Tibial nerve (tissue), 4 donors: ENCODE measurements at places on chromosomes 2 and 18. TPM values are rescaled to one million over a fixed set of nuclear protein-coding genes. Genes with fewer than 3 reads are reported as not detected.

Gene CHAC2
- 1.8 TPM for total RNA-seq

Gene MBD5
- 40.4 TPM for total RNA-seq

Gene ALPI
- total RNA-seq = not detected

Gene TOGARAM2
- 28.4 TPM for total RNA-seq

Gene SLC23A3
- not detected for total RNA-seq

DNA sequence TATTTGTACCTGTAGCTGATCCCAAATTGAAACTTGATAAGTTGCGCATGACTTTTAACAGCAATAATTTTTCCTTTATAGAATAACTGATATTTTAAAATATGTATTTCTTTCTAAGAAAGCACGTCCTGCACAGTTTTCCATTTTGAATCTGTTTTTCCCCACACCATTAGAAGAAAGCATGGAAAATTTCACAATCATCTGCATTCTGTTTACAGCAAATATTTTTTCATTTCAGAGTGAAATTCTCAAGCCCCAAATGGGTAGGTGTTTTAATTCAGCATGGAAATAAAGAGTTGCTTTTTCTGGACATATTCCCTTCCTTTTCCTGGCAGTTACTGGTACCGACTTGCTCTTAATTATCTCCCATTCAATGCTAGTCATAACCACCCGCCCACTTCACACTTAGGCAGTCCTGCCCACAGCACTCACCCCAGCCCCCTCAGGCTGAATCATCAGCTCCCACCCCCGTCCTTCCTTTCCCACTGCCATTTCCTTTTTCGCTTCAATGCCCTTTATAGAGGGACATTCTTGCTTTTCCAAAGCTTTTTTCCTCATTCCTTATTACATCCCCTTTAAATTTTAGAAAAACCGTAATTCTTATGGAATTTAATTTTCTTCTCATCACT, 89.2 kb upstream of the GLS start:
- H3K27me3 ChIP-seq = no peaks in the 10 kb centered on the region
- peak overlapping the region; percentile 67 for H3K27ac ChIP-seq
- DNase-seq = no peak
- H3K36me3 ChIP-seq = no peaks in the 10 kb centered on the region

DNA sequence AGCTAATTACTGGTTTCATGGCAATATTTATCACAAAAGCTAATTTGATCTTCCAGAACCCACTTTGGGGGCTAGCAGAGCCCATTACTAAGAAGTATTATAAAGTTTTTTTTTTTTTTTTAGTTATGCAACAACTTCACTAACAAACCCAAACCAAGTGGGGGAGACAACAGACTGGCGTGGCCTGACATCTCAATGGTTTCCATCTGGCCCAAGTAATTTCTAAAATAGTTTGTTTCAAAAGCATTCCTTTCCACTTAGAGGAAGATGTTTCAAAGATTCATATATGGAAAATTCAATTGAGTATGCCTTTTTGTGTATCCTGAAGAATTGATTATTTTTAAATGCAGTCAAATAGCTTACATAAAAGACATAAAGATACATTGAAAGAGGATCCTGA, 367.1 kb downstream of the HRH4 start:
- no peaks in the 10 kb centered on the region for H3K4me1 ChIP-seq
- no peak overlapping the region for H3K27ac ChIP-seq
- no peaks in the 10 kb centered on the region for H3K36me3 ChIP-seq

GRCh38 chr2:227406177-227407031, 18.7 kb upstream of the SCYGR1 start:
- no peaks in the 10 kb centered on the region for H3K36me3 ChIP-seq
- H3K4me1 ChIP-seq = peaks cover 20% of the 10 kb centered on the region
- H3K27ac ChIP-seq = no peak overlapping the region
- DNase-seq = no peak
- no peak overlapping the region for H3K4me3 ChIP-seq
- H3K27me3 ChIP-seq = no peaks in the 10 kb centered on the region

GRCh38 chr2:68974251-68974650, at the start of gene GKN1:
Gene GKN1, plus strand, starts transcription at chr2:68974636. Its CDS starts 42 bp downstream, at chr2:68974678.
- no peaks in the 10 kb centered on the region for H3K36me3 ChIP-seq
- H3K27ac ChIP-seq = no peak within 1 kb of the TSS
- no peaks in the 10 kb centered on the region for H3K4me1 ChIP-seq
- no peaks in the 10 kb centered on the region for H3K27me3 ChIP-seq
- H3K4me3 ChIP-seq = no peak within 1 kb of the TSS

- H3K4me1 ChIP-seq = no peaks in the 10 kb centered on the region
- DNase-seq = no peak
- no peak overlapping the region for H3K27ac ChIP-seq
- no peaks in the 10 kb centered on the region for H3K36me3 ChIP-seq
- H3K27me3 ChIP-seq = no peaks in the 10 kb centered on the region
Measured at GRCh38 chr2:63631501-63631900, 42.7 kb downstream of the MDH1 start.

- no peak overlapping the region for H3K27ac ChIP-seq
- H3K4me1 ChIP-seq = no peaks in the 10 kb centered on the region
- peak; percentile 10 for DNase-seq
- no peaks in the 10 kb centered on the region for H3K27me3 ChIP-seq
Measured at GRCh38 chr2:47225061-47225783, 70.1 kb upstream of the STPG4 start.

DNA sequence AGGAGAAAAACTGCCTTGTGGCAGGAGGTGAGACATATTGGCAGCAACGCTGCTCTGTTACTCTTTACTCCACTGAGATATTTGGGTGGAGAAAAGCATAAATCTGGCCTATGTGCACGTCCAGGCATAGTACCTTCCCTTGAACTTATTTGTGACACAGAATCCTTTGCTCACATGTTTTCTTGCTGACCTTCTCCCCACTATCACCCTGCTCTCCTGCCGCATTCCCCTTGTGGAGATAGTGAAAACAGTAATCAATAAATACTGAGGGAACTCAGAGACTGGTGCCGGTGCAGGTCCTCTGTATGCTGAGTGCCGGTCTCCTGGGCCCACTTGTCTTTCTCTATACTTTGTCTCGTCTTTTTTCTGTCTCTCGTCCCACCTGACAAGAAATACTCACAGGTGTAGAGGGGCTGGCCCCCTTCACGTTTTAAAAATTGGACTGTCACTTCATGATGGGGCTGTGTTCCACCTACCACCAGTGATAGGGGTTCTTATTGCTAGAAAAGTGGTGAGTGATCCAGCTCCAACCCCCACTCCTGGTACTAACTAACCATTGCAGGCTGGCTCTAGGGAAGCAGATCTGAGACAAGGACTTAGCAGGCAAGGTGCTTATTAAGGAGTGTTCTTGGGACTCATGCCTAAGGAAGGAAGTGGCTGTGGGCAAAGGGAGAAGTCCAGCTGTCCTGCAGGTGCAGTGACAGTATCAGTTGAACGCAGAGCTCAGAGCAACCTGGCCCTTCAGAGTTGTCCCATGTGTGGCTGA, 51.7 kb downstream of the LONRF2 start:
- no peaks in the 10 kb centered on the region for H3K27me3 ChIP-seq
- DNase-seq = no peak
- H3K4me1 ChIP-seq = no peaks in the 10 kb centered on the region

DNA sequence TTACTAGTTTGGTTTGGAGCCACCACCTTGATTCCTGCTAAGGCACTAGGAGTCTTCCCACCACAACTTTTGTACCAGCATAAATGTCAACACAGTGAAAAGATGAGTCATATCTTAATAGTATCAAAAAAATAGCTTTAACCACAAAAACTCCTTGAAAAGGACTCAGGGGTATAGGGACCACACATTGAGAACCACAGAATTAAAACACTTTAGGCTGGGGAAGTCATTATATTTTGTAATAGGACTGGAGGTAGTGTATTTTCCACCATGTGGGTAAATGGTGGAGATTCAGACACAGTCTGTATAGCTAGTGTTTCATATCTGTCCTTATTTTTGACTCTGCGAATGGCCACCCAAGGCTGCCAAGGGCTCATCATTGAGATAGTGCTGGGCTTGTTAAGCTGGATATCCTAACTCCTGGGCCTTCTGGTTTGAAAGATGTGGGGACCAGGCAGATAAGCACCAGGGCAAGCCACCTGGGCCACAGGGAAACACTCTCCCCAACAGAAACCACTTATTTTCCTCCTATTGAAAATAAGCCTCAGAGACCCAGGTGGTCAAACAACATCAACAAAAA, 19.1 kb upstream of the FHL2 start:
- H3K4me1 ChIP-seq = no peaks in the 10 kb centered on the region
- H3K27ac ChIP-seq = no peak overlapping the region
- H3K4me3 ChIP-seq = no peak overlapping the region
- no peaks in the 10 kb centered on the region for H3K36me3 ChIP-seq

DNA sequence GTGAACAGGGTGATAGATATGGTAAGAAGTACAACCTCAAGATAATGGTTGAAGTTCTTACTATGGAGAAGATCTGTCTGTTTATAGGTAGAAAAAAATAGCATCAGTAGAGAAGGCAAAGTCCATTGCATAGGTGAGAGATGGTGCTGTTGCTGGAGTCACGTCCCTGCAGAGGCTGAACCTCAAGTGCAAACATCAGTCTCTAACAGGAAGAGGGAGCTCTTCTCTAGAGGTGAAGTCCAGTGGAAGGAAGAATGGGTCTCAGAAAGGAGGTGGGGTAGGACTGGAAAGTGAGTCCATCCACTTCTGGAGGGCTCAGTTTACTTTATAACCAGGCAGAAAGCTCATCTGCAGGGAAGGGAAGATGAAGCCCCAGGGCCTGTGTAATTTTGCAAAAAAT, 337.7 kb downstream of the MEIS1 start:
- no peaks in the 10 kb centered on the region for H3K4me1 ChIP-seq
- H3K27me3 ChIP-seq = no peaks in the 10 kb centered on the region
- H3K4me3 ChIP-seq = no peak overlapping the region
- no peaks in the 10 kb centered on the region for H3K36me3 ChIP-seq
- H3K27ac ChIP-seq = no peak overlapping the region

GRCh38 chr2:109201465-109202327, 72.7 kb downstream of the SH3RF3 start:
- no peaks in the 10 kb centered on the region for H3K27me3 ChIP-seq
- no peak overlapping the region for H3K27ac ChIP-seq
- H3K4me1 ChIP-seq = no peaks in the 10 kb centered on the region
- no peaks in the 10 kb centered on the region for H3K36me3 ChIP-seq
- H3K4me3 ChIP-seq = no peak overlapping the region

- no peak for DNase-seq
- no peaks in the 10 kb centered on the region for H3K4me1 ChIP-seq
- H3K27me3 ChIP-seq = no peaks in the 10 kb centered on the region
- no peaks in the 10 kb centered on the region for H3K36me3 ChIP-seq
Measured at GRCh38 chr2:149648282-149649030, 60.9 kb upstream of the MMADHC start.

DNA sequence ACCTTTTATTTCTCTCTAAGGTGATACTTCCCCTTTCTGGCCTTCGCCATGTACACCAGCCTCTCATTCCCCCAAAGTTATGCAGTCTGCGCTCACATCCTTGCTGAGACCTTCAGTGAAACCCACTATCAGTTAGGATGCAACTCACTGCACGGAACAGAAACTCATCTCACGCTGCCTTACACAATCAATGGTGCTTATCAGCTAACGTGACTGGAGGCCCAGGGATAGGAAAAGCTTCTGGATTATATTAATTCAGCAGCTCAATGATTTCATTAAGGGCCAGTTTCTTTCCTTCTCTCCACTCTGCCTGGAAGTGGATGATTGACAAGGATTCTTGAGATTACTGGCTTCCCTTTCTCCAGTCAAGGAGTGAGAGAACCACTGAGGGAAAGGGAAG, 44.8 kb downstream of the CDH2 start:
- no peak overlapping the region for H3K4me3 ChIP-seq
- H3K27ac ChIP-seq = no peak overlapping the region
- H3K36me3 ChIP-seq = no peaks in the 10 kb centered on the region
- DNase-seq = no peak
- H3K4me1 ChIP-seq = no peaks in the 10 kb centered on the region
- H3K27me3 ChIP-seq = no peaks in the 10 kb centered on the region

GRCh38 chr2:115554153-115554552, 1111.7 kb downstream of the DPP10 start:
- no peaks in the 10 kb centered on the region for H3K4me1 ChIP-seq
- no peak overlapping the region for H3K4me3 ChIP-seq
- DNase-seq = no peak
- H3K27ac ChIP-seq = no peak overlapping the region

GRCh38 chr2:231918501-231919330, 7.5 kb downstream of the NPPC start:
- H3K27ac ChIP-seq = no peak overlapping the region
- H3K4me1 ChIP-seq = no peaks in the 10 kb centered on the region
- H3K27me3 ChIP-seq = no peaks in the 10 kb centered on the region
- no peak for DNase-seq

DNA sequence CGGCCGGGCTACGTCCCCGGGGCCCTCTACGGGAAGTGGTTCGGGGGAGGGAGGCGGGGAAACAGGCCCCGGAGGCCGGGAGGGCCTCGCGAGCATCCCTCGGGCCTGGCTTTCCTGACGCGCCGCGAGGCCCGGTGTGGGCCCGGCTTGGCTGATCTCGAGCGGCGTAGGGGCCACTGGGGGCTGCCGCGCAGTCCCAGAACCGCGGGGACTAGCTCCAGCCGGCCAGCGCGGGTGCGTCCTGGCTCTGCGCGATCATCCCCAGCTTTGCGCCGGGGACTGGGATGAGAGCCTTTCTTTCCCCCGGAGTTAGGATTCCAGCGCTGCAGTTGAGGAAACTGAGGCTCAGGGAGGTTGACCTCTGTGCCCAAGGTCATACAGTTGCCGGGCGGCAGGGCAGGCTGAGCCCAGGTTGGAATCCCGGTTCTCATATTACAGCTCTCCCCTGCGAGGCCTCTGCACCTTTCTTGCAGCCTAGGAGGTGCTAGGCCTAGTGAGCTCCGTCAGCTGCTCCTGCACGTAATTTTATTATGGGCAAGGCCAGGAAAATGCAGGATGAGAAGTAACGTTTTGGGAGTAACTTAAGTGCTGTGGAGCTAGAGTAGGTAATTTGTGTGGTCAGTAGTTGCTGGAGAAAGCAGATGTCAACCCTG, 501 bp downstream of the LPIN1 start:
- H3K27me3 ChIP-seq = no peaks in the 10 kb centered on the region
- H3K4me1 ChIP-seq = peaks cover 88% of the 10 kb centered on the region
- H3K27ac ChIP-seq = peak overlapping the region; percentile 92
- peak overlapping the region; percentile 86 for H3K4me3 ChIP-seq

DNA sequence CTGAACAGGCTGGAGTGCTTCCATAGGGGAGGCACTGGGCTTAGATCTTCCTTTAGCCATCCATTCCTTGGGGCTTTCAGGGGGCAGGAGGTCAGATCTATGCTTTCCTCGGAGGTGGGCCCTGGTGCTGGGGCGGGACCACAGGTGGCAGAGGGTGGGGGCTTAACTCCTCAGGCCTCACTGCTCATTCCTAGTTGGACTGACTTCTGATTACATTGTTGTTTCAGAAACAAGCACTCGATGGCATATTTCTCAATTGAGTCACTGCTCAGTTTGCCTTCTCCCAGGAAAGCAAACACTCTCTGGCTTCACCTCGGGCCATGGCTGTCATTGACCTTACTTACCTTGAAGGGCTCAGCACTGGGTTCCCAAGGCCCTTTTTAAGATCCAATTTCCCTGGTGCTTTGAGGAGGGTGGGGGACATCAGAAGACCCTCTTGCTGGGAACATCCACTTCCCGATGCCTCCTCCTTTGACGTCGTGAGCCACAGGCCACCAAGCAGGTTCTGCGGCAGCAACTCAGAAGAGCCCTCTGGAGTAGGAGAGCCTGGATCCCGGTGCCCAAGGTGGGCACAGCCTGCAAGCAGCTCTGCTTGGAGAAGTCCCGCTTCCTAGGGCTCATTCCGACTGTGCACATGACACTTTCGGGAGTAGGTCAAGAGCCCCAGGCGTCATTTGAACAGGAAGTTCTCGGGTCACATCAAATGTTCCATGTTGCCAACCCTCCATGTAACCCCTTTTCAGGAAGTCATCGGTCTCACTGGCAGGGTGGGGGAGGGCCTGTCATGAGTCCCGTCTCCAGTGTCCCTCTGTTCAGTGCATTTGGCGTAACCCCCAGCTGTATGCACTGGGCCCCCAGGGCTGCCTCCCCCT, 40.6 kb downstream of the SDC1 start:
- no peaks in the 10 kb centered on the region for H3K27me3 ChIP-seq
- no peak overlapping the region for H3K4me3 ChIP-seq
- DNase-seq = no peak
- H3K4me1 ChIP-seq = no peaks in the 10 kb centered on the region
- H3K27ac ChIP-seq = no peak overlapping the region
